KBM-7 (cell line): ENCODE measurements at places on chromosomes 1 and 21.

DNA sequence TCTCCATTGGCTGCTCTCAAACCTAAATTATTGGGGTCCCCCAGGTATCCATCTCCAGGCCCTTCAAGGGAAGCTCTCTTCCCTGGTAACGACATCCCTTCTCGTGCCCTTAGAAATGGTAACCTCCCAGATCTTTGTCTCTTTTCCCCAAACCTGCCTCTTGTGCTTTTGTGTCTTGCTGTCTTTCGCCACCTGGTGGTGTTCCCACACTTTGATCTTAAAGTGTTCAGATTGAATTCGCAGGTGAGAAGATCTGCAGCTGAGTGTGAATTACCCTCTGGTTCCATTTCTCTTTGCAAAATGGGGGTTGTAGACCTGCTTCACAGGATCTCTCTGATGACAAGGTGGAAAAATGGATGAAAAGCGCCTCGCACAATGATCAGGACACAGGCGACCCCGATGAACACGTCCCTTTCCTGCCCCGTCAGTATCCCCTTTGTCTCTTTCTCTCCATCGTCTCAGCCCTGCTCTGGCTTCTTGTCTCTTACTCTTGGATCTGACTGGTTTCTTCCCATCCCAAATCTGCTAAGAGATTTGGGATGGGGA is 53.1 kb downstream of the DOP1B start:
- peak; percentile 69 for DNase-seq

DNA sequence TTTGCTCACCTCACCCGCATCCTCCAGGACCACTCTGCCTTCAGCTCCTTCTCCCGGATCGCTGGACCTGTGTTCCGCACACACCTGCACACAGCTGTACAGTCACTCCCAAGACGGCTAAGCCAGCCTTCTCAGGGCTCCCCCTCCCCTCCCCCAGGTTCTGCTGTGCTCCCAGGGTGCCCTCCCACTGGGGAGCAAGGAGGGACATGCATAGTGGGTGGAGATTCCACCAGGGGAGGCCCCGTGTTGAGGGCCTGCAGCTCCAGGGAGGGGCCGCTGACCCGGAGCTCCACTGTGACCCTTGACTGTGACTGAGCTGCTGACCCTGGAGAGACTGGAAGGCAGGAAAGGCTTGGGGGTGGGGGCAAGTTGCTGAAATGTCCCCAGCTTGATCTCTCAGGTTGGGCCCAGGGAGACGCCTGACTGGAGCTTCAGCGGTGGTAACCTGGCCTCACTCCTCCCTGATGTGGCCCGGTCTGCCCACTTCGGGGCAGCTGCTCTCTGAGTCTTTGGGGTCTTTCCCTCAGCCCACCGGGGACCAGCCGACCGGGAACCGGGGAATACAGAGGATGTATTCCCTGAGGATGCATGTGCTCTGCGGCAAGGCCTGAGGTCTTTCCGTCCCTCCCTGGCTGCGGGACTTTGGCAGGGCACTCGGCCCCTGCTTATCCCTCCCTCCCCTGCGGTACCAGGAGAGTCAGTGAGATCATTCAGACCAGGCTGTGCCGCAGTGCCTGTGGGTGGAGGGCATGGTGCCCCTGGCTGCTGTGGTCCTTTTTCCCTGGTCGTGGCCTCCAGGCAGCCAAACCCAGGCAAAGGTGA is 28.6 kb upstream of the PLCH2 start:
- DNase-seq: no peak

DNA sequence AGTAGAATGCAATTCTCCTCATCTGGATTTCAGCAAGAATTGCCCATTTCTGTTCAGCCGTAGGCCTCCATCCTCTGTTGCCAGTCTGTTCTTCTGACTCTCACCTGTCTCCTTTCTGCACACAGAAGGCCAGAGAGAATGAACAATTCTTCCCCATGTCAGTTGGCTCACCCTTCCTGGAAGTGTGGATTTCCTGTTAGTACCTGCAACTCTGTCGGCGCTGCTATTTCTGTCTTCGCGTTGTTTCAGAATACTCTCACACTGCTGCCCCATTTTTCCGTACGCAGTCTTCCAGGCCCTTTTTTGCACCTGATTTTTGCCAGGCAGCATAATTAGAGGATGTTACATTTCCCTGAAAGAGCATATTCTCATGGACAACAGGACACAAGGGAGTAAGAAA is 200.7 kb downstream of the FGGY start:
- no peak for DNase-seq

- DNase-seq: no peak
These were observed 44.4 kb downstream of the C1orf198 start for GRCh38 chr1:230823931-230824381.

DNA sequence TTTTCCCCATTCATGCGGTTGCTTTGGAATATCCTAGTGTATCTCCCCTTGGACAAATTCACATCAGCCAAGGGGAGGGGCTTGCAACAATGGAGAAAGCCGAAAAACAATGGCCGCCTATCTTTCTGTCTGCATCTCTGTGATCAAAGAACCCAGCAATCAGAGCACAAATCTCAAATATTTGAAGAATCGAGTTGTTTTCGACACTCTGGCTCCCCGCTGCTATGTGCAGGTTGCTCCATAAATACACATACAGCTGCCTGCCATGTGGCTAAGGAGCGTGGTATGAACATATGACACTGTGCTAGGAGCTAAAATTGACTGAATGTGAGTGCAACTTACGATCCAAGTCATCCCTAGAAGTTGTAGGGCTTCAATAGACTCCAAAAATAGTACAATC is 8.5 kb downstream of the CFHR4 start:
- DNase-seq: no peak

DNA sequence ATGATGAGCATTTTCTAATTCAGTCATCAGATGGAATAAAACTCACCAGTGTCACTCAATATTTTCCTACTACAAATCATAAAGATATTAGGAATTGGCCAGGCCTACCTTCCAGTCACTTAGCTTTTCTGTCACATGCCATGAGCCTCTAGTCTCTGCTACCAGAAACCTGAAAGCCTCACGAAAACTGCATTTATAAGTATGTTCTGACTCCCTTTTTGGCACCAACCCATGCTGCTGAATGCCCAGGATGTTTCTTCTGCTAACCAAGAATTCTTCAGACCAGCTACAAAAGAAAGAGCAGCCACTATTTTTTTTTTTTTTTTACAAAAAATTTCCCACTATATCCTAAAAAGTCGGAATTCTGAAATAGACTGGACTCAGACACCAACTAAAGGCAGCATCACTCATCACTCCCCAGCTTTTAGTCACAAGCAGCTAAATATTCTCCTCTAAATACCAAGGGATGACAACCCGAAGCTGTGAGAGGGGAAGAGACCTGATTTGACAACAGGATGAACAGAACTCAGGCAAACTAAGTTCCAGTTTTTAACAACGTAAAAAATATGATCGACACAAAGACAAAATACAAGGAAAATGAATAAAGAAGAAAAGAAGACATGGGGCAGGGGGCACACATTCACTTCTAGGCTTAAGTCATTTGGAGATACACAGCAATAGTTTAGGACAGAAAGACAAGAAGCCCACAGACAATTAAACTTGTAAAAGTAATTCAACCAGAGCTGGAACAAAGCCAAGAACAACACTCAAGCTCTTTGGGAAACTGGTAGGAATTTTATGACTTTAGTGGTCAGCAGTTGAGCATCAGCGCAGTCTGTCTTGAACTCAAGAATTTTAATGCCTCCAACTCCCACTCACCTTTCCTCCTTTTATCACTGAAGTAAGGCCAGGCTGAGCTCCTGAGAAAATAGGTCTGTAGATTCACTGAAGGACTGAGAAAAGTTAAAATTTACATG is 1.7 kb downstream of the DCAF8 start:
- peak; percentile 67 for DNase-seq

GRCh38 chr1:23394181-23394580 is 24.5 kb upstream of the ZNF436 start:
- no peak for DNase-seq

DNA sequence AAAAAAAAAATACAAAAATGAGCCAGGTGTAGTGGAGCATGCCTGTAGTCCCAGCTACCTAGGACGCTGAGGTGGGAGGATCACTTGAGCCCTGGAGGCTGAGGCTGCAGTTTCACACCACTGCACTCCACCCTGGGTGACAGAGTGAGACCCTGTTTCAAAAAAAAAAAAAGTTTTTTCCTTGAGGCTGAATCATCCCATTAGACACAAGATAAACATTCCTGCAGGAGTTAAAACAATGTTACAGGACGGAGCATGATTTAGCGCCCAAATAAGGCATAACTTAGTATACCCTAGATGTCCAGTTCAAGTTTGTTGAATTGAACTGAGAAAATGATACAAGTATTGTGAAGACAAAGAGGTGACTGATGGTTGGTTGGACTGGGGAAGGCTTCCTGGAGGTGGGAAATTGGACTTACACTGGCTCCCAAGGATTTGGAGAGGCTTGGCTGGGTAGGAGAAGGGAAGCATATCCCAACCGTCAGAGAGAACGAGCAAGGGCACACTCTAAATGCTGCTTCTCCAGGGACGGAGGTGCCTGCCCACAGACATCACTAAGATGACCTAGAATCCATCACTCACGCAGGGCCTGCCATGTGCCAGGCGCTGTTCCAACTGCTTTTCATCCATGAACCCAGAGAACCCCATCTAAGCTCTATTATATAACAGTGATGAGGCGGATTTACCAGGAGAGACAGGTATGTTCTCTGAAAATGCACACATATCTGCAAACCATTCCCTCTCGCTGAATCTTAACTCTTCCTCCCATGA is 610.6 kb downstream of the KIF26B start:
- no peak for DNase-seq

DNA sequence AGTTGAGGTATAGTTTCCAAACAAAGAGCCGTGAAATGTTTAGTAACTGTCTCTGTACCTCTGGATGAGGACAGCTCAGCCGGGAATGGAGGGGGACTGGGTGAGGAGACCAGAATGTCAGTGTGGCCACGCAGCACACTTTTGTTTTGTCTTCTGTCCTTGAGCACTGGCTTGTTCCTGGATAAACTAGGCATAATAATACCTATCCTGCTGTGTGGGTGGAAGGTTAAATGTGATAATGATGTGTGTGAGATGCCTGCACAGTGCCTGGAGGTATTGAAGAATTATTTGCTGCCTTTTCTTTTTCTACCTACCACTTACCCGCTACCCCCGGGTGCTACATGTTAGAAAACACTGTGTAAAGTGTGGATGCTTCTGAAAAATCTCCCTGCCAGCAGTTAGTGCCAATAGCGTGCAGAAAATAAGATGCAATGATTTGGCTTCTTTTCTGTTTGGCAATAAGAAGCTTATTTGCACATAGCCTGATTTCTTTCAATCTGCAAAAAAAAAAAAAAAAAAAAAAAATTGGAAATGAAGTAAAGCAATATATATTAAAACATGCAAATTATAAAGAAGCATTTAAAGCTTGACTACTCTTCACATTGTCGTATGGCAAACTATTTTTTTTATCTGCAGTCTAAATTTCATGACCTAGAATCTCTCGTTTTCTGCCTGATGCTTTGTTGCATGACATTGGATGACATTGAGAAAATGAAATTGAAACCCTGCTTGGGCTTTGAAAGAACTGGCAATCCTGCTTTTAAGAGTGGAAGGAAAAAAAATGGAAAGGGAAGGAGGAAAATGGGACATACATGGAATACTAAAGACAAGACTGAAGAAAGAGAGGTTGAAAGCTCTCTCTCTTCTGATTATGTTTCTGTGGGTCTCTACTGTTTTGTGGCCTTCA is 89.5 kb downstream of the DISC1 start:
- no peak for DNase-seq

GRCh38 chr1:77661696-77662095 is 20.8 kb downstream of the ZZZ3 start:
- no peak for DNase-seq

GRCh38 chr1:39533442-39533841 is 42.0 kb downstream of the BMP8A start:
- DNase-seq: no peak

- DNase-seq: peak; percentile 79
These were observed 182.6 kb downstream of the VAV3 start for GRCh38 chr1:107782217-107782845.

GRCh38 chr21:27315373-27315772 is 348.5 kb upstream of the ADAMTS5 start:
- no peak for DNase-seq

GRCh38 chr1:84675631-84676030 is 14.6 kb downstream of the SSX2IP start:
- DNase-seq: no peak
